ENCODE measurements at places on chromosomes 12 and 14. TPM values are rescaled to one million over a fixed set of nuclear protein-coding genes. Genes with fewer than 3 reads are reported as not detected.

- DNase-seq = no peak
These were observed 3.0 kb upstream of the MYF6 start for GRCh38 chr12:80704420-80704819.

Gene PTGDR
- total RNA-seq = 0.16 TPM

DNA sequence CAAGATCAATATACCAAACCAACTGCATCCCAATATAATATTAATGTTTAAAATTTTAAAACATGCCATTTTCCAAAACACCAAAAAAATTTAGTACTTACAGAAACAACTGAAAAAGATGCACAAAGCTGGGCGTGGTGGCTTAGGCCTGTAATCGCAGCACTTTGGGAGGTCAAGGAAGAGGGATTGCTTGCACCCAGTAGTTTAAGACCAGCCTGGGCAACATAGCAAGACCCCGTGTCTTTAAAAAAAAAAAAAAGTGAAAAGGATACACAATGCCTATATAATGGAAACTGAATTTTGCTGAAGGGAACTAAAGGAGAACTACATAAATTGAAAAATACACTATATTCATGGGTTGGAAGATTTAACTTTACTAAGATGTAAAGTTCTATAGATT lies 149.5 kb downstream of the RMST start:
- DNase-seq = no peak

Gene GNB3
- 3.9 TPM for total RNA-seq

GRCh38 chr12:117045160-117046010 lies 53.8 kb downstream of the TESC start:
- no peak for DNase-seq

- DNase-seq = peak; percentile 12
These were observed 8.5 kb downstream of the COX14 start for GRCh38 chr12:50120521-50120920.

Gene ANKRD33
- total RNA-seq = not detected

Gene ANKRD13A
- 42.2 TPM for total RNA-seq

Gene NOVA1
- total RNA-seq = not detected

- no peak for DNase-seq
These were observed 323.9 kb upstream of the DIO2 start for GRCh38 chr14:80535171-80535570.

DNA sequence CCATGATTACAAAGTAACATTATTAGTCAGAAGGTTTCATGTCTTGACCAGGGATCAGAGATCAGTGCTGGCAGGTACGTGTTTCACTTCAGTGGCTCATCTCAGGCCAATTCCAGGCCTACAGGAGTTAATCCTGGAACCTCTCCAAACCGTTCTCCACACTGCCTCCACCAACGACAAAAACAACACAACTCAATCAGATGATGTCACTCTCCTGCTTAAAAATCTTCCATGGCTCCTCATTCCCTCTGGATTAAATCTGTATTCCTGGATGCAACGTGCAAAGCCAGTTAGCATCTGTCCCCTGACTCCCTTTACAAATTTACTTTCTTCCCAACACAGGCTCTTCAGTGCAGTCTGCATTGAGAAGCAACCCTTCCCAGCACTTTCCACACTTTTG lies 34.3 kb upstream of the TXNRD1 start:
- no peak for DNase-seq

DNA sequence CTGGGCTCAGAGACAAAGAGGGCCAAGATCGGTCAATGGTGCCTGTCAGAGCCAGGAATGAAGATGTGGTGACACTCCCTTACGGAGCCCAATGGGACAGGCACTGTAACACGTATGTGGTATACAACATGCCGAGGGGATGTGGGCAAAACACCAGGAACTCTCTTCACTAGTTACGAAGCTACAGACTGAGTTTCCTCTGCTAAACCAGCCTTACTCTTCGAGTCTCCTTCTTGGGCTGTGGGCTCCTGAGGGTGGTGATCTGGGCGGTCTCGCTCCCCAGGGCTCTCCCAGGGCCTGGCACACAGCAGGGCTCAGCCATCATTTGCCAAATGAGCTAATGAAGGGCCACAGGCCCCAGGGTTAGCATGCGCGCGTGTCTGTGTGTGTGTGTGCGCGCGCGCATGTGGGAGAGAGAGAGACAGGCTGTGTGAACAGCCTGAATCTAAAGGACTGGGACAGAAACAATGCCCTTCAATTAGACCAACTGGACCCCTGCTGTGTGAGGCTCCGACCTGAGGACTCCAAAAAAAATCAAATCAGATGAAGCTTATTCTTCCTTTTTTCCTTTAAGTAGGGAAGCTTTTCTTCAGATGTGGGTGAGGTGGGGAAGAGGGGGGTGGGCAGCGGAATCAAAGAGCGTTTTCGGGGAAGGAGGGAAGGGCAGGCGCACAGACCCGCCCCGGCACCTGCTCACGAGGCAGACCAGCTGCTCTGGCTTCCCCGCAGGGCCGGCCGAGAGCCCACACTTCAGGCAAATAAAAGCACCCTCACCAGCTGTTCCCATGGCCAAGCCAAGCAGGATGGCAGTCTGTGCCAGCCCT lies 42.5 kb downstream of the CCDC88C start:
- no peak for DNase-seq

DNA sequence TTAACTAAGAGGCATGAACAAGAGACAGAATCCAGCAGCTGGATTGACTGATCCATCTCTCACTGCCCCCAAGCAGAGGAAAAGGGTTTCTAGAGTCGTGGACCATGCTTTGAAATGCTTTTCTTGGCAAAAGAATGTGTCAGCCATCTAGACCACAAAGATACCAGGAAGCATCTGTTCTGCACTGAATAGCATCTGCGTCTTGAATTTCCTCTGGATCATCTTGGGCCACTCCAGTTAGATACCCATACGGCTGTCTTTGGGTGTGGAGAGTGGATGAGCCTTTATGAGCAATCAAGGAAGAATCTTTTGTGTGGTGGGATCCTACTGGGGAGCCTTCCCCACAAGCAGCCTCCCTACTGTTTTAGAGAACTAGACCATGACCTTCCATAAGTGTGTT lies 16.0 kb upstream of the RFX4 start:
- DNase-seq = no peak

DNA sequence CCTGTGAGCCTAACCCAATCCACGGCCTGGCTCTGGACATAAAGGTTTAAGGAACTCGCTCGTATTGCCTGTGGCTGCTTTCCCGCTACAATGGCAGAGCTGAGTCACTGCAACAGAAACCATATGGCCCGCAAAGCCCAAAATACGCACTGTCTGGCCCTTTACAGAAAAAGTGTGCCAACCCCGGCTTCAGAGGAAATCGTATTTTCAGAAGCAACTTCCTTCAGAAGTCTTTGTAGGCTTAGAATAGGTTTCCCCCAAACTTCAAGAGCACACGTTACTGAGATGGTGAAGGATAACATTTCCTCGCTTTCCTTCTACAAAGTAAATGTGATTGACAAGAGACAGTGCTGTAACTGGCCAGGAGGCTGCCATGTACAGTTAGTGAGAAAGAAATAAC lies 34.8 kb upstream of the TESC start:
- no peak for DNase-seq

DNA sequence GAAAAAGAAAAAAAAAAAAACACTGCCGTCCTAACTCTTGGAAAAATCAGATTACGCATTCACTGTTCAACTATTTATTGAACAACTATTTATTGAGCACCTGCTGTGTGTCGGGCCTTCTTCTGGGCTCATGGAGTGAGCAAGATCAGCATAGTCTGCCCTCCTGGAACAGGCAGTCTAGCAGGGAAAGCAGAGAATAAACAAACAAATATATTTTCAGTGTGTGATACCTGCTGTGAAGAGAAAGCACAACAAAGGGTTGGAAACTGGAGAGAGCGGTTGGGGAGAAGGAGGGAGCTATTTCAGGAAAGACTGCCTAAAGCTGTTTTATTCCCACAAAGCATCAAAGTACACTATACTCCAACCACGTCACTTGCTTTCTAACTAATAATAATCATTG lies 10.8 kb downstream of the PROX2 start:
- DNase-seq = no peak

- no peak for DNase-seq
These were observed 12.7 kb upstream of the SLC2A3 start for GRCh38 chr12:7948589-7949260.

Gene SLC6A13
- 1.3 TPM for total RNA-seq

DNA sequence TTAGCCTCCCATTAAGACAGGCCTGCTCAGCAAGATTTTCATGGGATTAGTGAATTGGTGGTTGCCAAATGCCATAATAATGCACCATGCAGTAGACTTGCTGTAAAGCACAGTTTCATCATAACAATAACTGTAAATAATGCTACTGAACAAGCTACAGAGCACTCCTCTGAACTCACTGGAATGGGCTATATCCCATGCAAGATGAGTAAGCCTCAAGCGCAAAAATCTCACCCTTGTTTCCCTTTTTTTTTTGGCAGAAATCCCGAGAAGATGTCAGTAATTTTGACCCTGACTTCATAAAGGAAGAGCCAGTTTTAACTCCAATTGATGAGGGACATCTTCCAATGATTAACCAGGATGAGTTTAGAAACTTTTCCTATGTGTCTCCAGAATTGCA lies 145.9 kb upstream of the HIF1A start:
- no peak for DNase-seq

DNA sequence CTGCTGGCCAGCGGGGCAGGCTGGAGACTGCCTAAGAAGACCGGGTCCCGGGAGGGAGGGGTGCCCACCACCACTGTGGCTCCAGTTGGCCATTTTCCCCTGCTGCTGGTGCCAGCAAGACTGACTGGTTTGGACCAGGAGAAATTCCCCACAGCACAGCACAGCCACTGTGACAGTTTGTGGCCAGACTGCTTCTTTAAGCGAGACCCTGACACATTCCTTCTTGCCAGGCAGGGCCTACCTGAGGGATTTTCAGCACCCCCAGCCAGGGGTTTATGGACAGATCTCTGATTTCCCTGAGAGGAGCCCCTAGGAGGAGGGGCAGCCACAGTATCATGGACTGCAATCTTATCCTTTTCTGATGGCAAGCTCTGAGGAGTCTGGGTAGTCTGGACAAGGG lies 15.5 kb downstream of the GLIPR1L1 start:
- no peak for DNase-seq

DNA sequence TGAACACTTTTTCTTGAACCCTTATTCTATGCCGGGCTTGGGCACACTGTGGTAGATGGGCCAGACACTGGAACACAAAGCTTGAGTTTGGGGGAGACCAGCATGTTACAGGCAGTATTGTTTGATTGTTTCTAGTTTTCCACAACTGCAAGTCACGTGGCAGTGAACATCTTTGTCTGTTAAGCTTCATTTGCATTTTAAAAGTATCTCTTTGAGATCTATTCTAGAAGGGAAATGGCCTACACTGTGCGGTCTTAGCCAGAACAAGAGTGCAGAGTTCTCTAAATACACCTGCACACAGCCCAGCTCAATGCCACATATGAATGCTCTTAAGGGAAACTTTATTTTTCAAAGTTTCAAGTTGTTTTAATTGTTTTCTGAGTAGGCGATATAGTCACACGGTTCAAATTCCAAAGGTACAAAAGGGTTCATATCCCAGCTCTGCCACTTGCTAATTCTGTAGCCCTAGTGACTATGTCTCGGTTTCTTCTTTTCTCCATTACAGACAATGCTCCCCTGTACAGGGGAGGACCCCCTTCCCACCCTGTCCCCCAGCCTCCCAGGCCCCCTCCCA lies 24.9 kb downstream of the RIN3 start:
- no peak for DNase-seq

Gene KRT3
- not detected for total RNA-seq

Gene ZDHHC22
- not detected for total RNA-seq

Gene RNASE3
- not detected for total RNA-seq

Gene GLTP
- total RNA-seq = 12.2 TPM

DNA sequence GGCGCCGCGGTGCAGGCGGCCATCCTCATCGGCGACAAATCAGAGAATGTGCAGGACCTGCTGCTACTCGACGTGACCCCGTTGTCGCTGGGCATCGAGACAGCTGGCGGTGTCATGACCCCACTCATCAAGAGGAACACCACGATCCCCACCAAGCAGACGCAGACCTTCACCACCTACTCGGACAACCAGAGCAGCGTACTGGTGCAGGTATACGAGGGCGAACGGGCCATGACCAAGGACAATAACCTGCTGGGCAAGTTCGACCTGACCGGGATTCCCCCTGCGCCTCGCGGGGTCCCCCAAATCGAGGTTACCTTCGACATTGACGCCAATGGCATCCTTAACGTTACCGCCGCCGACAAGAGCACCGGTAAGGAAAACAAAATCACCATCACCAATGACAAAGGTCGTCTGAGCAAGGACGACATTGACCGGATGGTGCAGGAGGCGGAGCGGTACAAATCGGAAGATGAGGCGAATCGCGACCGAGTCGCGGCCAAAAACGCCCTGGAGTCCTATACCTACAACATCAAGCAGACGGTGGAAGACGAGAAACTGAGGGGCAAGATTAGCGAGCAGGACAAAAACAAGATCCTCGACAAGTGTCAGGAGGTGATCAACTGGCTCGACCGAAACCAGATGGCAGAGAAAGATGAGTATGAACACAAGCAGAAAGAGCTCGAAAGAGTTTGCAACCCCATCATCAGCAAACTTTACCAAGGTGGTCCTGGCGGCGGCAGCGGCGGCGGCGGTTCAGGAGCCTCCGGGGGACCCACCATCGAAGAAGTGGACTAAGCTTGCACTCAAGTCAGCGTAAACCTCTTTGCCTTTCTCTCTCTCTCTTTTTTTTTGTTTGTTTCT lies 1.7 kb downstream of the HSPA2 start:
- no peak for DNase-seq

DNA sequence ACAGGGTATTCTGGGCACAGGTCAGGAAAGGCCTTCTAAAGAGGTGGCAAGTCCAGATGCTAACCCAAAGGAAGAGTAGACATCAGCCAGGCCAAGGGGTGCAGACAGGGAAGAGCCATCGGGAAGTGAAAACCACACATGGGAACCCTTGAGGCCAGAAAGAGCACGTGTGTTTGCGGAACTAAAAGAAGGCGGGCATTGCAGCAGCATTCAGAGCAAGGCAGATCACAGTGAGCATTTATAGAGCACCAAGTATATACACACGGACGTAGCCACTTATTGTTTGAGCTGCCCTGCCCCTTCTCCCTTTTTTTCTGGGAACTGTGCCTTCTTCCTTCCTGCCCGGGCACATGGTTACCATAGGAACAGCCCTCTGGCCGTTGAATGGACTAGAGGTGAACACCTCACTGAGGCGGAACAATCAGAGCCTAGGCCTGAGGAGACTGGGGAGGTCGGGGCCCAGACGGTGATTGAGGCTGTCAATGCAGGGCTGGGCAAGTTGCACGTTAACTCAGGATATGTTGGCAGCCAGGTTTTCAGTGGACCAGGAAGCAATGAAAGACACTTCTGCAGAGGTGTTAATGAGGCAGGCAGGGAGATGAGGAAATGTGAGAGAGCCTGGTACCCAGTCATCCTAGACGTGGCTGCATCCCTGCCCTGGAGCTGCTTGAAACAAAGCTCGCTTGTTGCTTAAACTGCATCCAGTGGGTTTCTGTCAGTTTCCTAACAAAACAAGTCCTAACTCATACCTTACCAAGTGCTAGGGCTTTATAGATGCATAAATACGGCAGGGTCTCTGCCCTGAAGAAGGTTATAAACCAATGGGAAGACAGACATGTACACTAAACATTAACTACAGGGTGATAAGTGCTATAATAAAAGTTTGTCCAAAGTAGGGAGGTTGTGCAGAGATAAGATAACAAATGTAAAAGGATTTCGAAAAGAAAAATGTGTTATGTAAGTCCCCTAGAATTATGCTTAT lies 34.2 kb downstream of the MOAP1 start:
- DNase-seq = peak; percentile 78
